ENCODE measurements at places on chromosomes 7 and 10.
A peak's percentile ranks its signal among the peaks of the same experiment; 100 is the strongest.

- no peak for DNase-seq
Observed at GRCh38 chr7:36475381-36475780, 85.7 kb downstream of the ANLN start.

GRCh38 chr10:67697724-67698131 lies 1.7 kb upstream of the CTNNA3 start:
- peak; percentile 62 for DNase-seq

GRCh38 chr7:54719974-54720373 lies 39.0 kb downstream of the SEC61G start:
- DNase-seq: no peak

DNA sequence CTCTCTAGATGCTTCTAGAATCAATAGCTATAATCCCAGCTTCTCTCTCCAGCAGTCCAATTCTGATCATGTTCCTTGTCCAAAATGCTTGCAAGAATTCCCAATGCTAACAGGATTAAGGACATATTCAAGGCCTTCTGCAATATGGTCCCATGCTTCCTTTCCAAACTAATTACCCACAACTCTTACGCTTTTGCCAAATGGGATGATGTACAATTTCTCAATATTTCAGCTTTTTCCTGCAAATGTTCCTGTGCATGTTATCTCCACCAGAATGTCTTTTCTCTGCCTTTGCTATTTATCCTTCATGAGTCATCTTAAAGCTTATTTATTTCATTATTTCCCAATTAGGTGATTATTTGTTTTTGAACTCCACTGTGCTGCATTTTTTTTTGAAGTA lies 556.4 kb downstream of the SORCS1 start:
- peak; percentile 31 for DNase-seq

GRCh38 chr7:44767134-44767911 lies 18.7 kb downstream of the ZMIZ2 start:
- DNase-seq: no peak

GRCh38 chr7:140653319-140654108 lies 12.9 kb upstream of the DENND2A start:
- DNase-seq: peak; percentile 73

DNA sequence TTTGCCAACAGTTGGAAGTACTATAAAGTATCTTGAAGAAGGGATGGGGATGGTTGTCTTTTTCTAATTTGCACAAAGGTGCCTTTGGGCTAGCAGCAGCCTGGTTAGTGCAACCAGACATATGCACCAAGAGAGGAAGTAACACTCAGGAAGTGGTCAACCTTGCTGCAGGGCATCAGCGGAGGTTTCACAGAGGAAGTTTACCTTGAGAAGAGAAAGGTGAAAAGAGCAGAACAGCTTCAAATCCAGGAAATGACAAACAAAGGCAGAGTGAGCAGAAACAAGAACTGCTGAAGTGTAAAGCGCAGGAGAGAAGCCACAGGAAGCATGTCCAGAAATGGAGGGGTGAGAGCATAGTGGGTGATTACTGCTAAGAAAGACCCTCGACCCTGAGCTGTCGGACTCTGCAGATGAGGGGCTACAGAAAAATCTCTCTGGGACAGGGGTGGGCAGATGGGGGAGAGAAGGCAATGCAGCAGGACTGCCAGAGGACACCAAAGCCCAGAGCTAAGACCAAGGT lies 66.9 kb downstream of the STK17A start:
- DNase-seq: no peak

- peak; percentile 42 for DNase-seq
Observed at GRCh38 chr10:95513941-95514392, 47.2 kb downstream of the SORBS1 start.

- no peak for DNase-seq
Observed at GRCh38 chr7:127652333-127653248, 597 bp downstream of the SND1 start.

DNA sequence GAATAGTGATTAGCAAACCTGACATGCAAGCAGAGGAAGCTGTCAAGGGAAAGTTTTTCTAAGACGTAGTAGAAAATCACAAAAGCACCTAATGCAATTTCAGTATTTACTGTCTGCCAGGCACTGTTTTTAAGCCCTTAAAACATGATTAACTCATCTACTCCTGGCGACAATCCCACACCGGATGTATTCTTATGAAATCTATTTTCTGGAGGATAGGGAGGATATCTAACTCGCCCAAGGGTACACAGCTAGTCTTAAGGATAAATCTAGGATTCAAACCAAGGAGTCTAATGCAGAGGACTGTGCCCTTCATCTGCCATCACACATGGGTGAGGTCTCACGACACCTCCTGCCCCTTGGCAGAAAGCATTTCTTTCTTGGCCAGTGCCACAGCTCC lies 47.8 kb upstream of the FIGNL1 start:
- DNase-seq: peak; percentile 75

GRCh38 chr10:70981171-70981836 lies 92.9 kb upstream of the PCBD1 start:
- DNase-seq: no peak

DNA sequence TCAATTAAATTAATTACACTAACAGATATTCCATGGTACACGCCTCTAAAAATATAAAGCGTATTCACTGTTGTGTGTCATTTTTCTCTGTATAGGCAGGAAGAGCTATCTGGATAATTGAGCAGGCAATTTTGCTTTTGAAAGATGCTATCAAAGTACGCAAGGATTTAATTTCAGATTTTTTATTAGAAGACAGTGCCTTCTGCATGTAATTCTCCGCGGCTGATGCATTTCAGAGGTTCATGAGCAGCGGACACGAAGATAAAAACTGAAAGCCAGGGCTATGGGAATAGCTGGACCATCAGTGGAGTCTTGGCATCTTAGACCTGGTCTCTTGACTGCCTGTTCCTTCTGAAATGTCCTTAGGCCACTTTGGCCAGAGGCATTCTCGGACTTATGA lies 35.7 kb upstream of the SDK1 start:
- DNase-seq: no peak

DNA sequence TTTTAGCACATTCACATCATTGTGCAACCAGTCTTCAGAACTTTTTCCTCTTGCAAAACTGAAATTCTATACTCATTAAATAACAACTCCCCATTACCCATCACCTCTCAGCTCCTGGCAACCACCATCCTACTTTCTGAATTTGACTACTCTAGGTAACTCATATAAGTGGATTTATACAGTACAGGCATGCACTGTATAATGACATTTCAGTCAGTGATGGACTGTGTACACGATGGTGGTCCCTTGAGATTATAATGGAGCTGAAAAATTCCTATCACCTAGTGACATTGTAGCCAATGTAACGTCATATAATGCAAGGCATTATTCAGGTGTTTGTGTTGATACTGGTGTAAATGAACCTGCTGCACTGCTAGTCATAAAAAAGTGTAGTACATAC lies 60.1 kb downstream of the BTRC start:
- DNase-seq: no peak

DNA sequence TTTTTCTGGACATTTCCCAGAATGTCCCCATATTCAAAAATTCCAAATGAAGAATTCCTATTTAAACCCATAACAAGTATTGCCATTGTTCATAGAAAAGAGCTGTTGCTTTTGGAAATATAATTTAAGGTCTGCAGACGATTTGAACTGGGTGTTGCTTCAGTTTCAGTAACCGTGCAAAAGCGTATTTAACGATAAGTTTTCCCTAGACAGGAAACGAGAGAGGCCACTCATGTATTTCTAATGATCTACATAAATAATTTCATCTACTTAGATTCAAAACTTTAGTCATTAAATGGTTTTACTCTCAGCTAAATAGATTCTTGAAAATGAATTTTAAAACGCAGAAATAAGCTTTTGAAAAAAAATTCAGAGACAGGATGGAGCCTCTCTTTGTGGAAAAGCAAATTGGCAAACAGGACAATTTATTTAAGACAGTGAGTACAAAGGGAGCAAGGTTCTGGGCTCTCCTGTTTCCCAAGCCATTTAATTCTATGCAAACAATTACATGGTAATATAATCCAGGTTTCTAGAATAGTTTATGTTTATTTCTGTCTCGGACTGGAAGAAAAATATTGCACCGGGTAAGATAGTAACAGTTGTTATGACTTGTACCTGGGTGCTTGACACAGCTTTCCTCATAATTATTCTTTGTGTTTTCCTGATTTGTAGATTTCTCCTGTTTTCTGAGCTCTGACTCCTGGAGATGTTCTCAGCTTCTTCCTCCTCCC lies 263.0 kb downstream of the BAMBI start:
- DNase-seq: no peak

- DNase-seq: no peak
Observed at GRCh38 chr10:110502851-110503301, 5.2 kb downstream of the DUSP5 start.

DNA sequence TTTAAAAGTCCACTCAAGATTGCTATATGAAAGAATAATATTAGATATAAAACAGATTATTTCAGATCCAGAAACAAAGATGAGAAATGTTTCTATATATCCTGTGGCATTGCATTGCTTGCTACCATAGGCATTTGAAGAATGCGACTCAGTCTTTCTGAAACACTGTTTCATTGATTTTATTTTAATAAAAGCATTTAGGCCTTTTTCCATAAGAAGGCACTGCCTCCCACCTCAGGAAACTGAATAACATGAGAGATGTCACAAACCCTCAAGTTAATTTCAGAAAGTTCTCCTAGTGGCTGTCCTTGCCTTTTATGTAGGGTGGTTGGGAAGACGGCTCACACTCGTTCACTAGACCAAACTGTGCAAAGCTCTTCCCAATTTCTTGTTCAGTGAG lies 23.3 kb downstream of the PRPS1L1 start:
- DNase-seq: no peak
